Suprapubic skin (tissue), 4 donors: ENCODE measurements at places on chromosomes 7 and 10.

DNA sequence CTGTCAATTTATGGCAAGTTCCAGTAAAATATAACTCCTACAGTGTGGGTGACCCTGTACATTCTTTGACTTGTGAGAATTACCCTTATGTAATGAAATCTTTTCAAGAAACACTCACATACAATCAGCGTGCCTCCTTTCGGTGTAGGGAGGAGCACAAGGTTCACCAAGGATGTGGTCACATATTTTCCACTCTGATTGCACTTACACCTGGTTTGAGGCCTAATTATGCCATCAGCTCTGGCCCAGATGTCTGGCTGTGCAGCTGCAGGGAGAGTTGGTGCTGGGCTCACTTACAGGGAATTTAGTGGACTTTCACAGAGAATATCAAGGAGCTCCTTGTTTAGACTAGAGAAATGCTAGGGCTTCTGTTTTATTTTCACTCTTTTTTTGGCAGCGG is 146.0 kb upstream of the STEAP4 start:
- no peak for DNase-seq

- DNase-seq, result no peak
Measured at GRCh38 chr10:110137142-110137545, 70.3 kb upstream of the MXI1 start.

DNA sequence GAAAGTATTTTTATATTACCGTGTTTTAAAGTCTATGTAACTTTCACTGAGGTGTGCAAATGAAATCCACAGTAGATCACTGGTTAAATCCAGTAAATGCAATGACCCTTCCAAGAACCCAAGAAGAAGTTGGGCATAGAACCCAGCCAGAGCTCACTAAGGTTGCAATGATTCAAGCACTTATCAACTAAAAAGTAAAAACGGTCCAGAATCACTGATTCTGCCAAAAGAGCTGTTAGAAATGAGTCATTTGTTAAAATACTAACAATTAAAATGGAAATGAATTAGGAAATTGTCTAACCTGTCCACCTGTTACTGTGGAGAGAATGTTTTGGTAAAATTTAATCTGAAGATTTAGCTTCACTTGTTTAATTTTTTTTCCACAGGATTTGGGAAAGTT is 74.4 kb downstream of the ANK3 start:
- no peak for DNase-seq

DNA sequence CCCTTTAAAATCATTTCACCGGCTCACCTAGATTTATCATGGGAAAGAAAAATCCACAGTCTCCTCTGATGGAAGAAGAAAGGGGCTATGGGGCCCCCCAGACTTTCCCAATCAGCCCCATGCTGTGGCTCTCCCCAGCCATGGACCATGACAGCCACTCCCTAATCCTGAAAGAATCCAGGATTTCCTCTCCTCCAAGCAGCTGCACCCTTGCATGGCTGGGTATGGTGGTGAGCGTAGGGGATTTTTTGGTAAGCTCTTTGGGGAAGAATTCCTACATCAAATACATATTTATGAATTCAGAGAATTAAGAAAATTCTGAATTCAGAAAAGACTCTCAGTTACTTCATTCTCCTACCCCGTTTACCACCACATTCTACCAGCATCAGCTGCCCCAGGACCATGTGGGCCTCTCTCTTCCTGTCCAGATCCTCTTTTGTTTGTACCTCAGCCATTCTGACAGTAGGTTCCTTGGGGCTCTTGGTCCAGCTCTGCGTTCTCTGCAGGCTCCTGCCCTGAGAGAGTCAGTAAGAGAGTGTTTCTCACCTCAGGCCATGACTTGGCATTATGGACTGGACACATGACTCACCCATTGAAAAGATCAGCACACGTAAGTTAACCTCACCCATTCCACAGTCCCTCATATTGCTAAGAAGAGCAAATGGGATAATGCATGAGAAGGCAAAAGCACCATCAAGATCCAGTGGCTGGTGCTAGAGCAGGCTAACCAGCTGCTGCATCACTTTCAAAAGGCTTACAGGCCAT is 337.8 kb downstream of the ELMO1 start:
- DNase-seq, result no peak

DNA sequence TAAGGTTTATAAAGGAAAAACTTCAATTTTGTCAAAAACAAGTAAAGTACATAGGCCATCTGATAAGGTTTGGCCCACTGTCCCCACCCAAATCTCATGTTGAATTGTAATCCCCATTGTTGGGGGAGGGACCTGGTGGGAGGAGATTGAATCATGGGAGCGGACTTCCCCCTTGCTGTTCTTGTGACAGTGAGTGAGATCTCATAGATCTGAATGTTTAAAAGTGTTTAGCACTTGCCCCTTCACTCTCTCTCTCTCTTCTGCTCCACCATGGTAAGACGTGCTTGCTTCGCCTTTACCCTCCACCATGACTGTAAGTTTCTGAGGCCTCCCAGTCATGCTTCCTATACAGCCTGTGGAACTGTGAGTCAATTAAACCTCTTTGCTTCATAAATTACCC is 18.2 kb downstream of the MRPL32 start:
- DNase-seq, result no peak

DNA sequence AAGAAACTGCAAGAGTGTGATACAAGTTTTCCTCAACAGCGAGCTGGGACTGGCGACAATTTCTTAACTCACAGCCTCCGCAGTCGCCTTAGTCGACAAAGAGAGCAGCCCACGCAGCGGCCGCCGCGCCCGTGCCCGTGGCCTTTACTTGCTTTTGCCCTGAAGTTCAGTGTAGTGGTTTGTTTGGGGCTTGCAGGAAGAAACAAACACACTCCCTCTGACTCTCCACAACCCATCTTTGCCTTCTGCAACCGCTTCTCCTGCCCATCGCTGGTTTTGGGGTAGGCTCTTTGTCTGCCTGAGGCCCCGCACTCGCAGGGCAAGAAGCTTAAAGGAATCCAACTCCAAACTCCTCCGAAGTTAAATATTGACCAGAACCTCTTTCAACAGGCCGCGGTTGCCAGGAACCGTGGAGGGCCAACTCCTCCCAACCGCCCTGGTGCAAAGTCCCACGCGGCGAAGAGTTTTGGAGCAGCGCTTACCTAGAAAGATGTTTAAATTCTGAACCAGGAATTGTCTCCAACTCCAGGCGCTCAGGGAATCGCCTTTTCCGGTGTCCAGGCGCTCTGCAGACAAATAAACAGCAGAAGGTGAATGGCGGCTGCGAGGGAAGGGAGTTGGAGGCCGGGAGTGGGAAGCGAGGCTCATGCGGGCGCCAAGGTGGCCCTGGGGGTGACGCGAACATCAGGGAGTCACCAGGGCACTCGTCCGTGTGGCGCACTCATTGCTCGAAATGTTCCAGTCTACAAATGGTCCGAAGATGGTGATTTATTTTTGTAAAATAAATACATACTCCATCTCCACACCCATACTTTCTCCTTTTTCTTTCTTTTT is 8.3 kb downstream of the HOXA4 start:
- DNase-seq, result no peak

DNA sequence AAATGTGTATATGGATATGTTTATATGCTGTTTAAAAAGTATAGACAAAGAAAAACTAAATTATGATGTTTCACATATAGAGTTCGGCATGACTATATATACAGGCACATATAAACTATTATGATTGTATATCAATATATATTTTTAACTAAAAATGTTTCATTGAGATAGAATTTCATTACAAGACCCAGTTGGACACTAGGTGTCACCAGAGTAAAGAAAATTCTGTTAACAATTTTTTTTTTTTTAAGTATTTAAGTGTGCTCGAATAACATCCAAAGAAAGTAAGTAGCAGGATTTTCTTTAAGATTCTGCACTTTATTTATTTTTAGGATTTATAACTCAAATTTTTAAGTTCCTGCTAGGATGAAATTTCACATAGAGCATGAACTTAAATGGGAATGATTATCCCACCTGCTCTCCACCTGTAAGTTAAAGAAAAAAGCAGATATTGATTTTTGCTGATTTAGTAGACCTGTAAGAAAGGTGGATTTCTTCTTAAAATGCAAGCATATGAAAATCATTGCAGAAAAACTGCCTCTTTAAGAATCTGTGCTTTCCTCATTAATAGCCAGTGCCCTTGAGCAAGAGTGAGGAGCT is 961.5 kb downstream of the PCDH15 start:
- no peak for DNase-seq

- DNase-seq, result no peak
Measured at GRCh38 chr7:41582116-41582515, 120.8 kb downstream of the INHBA start.

GRCh38 chr7:4123346-4123745 is 558.7 kb upstream of the FOXK1 start:
- no peak for DNase-seq

- DNase-seq, result no peak
Measured at GRCh38 chr7:155306673-155307470, 9.2 kb downstream of the INSIG1 start.

- DNase-seq, result no peak
Measured at GRCh38 chr7:29990931-29991330, 1.3 kb upstream of the SCRN1 start.

- no peak for DNase-seq
Measured at GRCh38 chr7:132780822-132781221, 204.6 kb upstream of the PLXNA4 start.

DNA sequence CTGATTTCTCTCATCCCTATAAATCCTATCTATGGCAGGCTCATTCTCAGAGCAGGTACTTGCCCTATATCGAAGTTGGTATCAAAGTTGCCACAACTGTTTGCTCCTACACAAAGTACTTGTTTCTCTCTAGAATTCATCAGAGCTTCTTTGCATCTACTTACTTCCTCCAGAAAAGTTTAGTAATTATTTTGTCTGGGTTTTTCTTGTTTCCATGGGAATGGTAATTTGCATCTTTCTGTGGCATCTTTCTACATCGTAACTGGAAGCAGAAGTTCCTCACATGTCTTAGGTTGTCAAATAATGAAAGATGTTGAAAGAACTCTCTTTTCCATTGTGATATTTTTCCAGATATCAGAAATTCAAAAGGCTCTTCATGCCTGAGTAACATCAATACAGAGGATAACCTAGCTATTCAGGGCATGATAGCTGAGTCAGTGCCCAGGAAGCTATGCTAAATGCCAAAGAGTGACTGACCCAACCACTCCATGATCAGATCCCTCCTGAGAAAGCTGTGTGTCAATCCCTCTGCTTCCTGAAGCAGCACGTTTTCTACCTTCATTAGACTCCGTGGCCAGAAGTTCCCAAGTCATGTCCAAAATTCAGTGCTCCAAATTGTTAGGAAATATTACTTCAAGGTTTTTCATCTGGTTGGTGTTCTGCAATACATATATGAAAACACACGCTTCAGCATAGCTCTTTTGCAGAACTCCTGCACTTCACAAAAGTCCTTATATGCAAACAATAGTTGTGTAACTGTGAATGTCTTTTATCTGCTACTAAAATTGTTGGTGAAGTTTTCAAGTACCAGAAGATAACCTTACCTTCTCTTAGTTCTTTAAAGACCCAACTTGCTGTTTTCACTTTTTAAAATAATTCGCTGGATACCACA is 216.5 kb downstream of the VTI1A start:
- DNase-seq, result no peak

DNA sequence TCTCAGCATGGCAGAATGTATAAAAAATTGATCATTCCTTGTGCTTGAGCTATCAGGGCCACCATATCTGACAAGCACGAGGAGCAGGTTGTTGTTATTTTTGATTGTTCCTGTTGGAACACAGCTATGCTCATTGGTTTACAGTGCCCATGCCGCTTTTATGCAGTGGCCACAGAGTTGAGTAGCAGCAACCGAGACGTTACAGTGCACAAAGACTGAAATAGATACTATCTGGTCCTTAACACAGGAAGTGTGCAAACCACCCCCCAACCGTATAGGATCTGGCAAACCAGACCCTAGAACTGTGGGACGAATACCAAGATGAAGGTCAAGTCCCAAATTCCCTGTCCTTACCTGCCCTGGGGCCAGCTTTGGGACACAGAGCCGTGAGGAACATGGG is 216.6 kb downstream of the KLF6 start:
- DNase-seq, result no peak

- no peak for DNase-seq
Measured at GRCh38 chr10:14481752-14482151, 151.0 kb upstream of the FRMD4A start.

- no peak for DNase-seq
Measured at GRCh38 chr10:127905848-127906261, 1.0 kb upstream of the PTPRE start.

- no peak for DNase-seq
Measured at GRCh38 chr10:59805014-59805413, 51.8 kb upstream of the MRLN start.

- no peak for DNase-seq
Measured at GRCh38 chr10:98320486-98321185, 52.6 kb upstream of the LOXL4 start.

GRCh38 chr10:74988054-74988775 is 123.2 kb upstream of the SAMD8 start:
- DNase-seq, result no peak
